Activated CD8-positive, alpha-beta T cell treated with anti-CD3 and anti-CD28 coated beads, Interleukin-2, amount 10 ng/mL, durations not matched to agents 7 days and 5 days (primary cell): ENCODE measurements at places on chromosomes 5 and 9. TPM values are rescaled to one million over a fixed set of nuclear protein-coding genes. Genes with fewer than 3 reads are reported as not detected.
A peak's percentile ranks its signal among the peaks of the same experiment; 100 is the strongest.

- no peaks in the 10 kb centered on the region for H3K27me3 ChIP-seq
- peaks cover 25% of the 10 kb centered on the region for H3K4me1 ChIP-seq
- no peak overlapping the region for H3K4me3 ChIP-seq
These were observed 9.7 kb upstream of the NEK6 start for GRCh38 chr9:124248066-124248465.

The SPINK4 gene
- not detected for total RNA-seq

DNA sequence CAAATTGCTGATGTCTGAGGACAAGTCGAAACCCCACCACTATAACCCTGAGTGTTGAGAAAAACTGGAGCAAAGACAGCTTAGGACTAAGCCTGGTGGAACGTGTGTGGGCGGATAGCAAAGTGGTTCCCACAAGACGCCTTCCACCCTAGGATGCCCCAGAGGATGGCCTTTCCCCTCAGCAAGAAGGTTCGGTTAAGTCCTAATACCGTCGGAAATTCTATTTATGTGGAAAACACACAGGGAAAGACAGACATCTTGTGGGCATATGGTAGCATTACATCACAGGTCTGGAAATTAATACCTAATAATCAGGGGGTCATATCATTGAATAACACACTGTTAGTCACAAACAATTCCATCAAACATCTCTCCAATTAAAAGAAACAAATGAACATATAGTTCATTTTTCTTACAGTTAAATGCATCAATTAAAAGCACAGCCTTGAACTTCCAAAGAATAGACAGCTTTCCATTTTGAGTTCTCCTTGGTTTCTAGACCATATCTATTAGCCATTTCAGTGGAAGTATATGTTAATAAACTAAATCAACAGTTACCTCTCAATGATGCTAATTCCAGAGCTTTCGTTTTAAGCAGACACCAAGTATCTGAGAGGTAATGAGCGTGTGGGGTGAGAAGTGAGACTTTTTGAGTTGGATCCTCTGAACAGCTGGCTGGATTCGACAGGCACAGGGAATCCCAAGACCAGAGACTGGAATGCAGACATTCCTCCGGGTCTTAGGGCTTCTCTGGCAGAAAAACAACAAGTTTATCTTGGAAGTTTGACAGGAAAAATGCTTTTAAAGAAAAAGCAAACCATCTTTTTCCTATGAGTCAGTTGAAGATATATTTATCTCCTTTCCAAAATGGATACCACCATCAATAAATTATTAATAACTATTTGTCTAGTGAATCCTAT lies 2.9 kb upstream of the ICE1 start:
- H3K27ac ChIP-seq = no peak overlapping the region
- no peaks in the 10 kb centered on the region for H3K36me3 ChIP-seq
- H3K27me3 ChIP-seq = no peaks in the 10 kb centered on the region
- no peak overlapping the region for H3K4me3 ChIP-seq

DNA sequence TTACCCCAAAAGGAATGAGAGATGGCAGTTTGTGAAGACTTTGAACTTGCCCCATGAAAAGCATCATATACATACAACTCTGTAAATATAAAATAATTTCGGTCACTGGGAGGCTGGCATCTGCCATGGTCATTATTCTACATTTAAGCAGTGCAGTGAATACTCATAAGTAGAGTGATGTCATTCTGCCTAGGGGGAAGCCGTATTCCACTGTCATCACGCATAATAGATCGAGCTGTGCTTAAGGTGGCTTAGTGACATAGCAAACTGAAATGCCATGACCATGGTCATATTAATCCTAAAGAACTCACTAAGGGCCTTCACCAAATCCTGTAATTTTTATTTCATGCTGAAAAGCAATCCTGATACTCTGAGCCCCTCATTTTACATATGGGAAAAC lies 42.4 kb upstream of the NR4A3 start:
- no peak overlapping the region for H3K4me3 ChIP-seq
- H3K27me3 ChIP-seq = peaks cover 4% of the 10 kb centered on the region
- no peak overlapping the region for H3K27ac ChIP-seq
- peaks cover 9% of the 10 kb centered on the region for H3K4me1 ChIP-seq

GRCh38 chr9:114928671-114929070 lies 1.7 kb downstream of the TNFSF8 start:
- no peak for DNase-seq
- peak overlapping the region; percentile 98 for H3K27ac ChIP-seq
- H3K27me3 ChIP-seq = no peaks in the 10 kb centered on the region

DNA sequence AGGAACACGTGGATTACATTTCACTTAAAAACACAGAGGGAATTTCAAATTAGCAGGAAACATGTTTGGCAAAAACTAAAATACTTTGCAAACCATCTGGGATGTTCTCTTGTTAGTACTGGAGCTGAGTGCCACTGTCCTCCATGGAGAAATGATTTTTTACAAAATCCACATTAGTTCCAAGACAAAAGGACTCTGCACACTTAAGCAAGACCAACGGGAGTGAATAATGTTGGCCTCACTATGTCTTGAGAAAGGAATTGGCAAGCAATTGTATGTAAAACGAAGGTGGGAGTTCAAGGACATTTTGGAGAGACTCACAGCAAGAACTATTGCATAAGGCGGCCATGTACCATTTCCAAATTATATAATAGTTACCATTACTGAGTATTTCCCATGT lies 547.5 kb downstream of the EBF1 start:
- H3K4me3 ChIP-seq = no peak overlapping the region
- DNase-seq = no peak
- no peaks in the 10 kb centered on the region for H3K36me3 ChIP-seq

DNA sequence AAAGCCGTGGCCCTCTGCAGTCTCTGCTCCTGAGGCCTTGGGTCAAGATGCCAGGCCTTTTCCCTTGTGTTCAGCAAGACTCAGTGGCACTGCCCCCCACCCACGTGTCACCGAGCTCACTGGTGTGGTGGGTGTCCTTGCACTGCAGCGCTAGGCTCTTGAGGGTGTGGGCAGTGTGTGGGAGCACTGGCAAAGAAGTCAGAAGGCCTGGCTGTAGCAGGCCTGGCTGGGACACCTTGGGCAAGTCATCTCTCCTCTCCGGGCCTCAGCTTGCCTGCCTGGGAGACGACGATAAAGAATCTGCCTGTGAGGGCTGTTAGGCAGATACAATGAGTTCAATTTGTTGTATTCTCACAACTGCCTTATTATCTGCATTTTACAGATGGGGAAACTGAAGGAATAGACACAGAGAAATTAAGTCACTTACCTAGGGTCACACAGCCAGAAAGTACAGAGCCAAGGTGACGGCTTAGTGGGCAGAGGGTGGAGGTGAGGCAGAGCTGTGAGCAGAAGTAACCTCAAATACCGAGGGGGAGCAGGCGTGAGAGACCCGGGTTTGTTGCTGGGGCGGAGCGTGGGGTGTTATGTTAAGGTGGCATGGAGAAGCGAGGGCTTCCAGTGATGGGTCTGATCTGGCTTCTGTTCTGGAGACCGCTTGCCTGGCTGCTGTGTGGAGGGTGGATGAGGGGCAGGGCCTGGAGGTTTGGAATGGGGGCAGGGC lies 1.4 kb downstream of the TSPAN17 start:
- peaks cover 75% of the 10 kb centered on the region for H3K4me1 ChIP-seq
- no peaks in the 10 kb centered on the region for H3K27me3 ChIP-seq
- DNase-seq = peak; percentile 45
- H3K27ac ChIP-seq = peak overlapping the region; percentile 82
- peaks cover 17% of the 10 kb centered on the region for H3K36me3 ChIP-seq

GRCh38 chr5:54738118-54738972 lies 220.8 kb downstream of the SNX18 start:
- no peak overlapping the region for H3K27ac ChIP-seq
- no peak for DNase-seq
- no peak overlapping the region for H3K4me3 ChIP-seq

DNA sequence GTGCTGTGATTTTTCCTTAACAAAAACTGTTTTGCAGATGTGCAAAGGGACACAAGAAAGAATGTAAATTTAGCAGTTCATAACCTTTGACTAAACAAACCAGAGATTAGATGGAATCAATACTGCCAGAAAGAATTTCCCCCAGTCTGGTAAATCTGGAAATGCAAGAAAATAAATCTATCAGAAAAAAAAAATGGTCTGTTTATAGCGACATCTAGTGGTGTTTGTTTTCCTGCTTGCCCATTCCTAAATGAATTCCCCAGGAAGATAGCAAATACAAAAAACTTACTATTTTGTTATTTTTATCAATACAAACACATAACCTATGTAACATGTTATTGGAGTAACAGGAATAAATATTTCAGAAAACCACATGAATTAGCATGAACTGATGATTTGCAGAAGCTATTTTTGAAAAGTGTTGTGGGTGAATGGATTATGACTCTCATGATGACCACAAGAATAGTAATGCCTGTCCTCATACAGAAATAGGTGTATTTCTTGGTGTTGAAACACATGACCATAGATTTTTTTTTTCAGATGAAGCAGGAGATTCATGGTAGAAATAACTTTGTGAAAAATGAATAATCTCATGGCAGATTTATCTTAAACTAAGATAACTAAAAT lies 1703.8 kb downstream of the MAT2B start:
- no peaks in the 10 kb centered on the region for H3K27me3 ChIP-seq
- no peaks in the 10 kb centered on the region for H3K36me3 ChIP-seq
- H3K27ac ChIP-seq = no peak overlapping the region

GRCh38 chr5:96067894-96068614 lies 106.4 kb upstream of the ELL2 start:
- no peaks in the 10 kb centered on the region for H3K27me3 ChIP-seq
- no peak for DNase-seq
- H3K4me3 ChIP-seq = no peak overlapping the region
- no peak overlapping the region for H3K27ac ChIP-seq
- peaks cover 6% of the 10 kb centered on the region for H3K4me1 ChIP-seq

DNA sequence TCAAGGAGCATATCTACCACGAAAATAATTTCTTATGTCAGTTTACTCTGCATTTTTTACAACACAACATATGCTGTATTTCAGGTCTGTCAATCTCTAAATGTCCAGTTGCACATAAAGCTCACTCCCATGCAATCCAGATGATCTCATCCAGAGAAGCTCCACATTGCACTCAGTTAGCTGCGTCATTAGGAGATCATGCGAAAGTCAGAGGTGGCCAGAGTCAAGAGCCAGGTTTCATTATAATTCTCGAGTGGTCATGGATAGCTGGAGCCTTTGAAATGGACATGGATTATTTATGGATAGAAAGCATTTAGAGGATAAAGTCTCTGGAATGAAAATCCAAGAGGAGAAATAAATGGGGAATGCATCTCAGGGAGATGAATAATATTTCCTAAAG lies 232.3 kb downstream of the GAS1 start:
- H3K4me1 ChIP-seq = no peaks in the 10 kb centered on the region
- H3K27ac ChIP-seq = no peak overlapping the region
- H3K4me3 ChIP-seq = no peak overlapping the region
- no peak for DNase-seq
- H3K36me3 ChIP-seq = no peaks in the 10 kb centered on the region

GRCh38 chr5:69074664-69075521 lies 18.9 kb upstream of the SLC30A5 start:
- peaks cover 1% of the 10 kb centered on the region for H3K27me3 ChIP-seq
- H3K27ac ChIP-seq = no peak overlapping the region
- no peak overlapping the region for H3K4me3 ChIP-seq
- DNase-seq = no peak

DNA sequence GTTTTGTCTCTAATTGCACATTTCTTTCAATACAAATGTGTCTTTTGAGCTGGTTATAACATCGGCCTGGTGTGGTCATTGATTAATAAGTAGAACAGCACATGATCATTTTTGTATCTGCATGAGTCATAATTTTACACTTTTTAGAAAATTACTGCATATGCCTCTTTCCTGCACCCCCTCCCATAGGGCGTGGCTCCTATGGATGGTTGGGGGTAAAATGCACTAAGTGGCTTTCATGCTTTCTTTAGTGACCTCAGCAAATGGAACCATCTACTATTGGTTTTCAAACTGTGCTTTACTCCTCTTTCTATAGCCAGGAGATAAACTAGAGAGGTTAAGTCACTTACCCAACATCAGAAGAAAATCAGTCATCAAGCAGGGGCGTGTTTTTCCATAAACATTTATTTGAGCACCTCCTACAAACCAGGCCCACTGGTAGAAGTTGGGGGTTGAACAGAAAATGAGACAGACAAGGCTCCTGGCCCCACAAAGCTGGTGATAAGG lies 3.8 kb downstream of the ANXA6 start:
- H3K4me1 ChIP-seq = peaks cover 78% of the 10 kb centered on the region
- peaks cover 55% of the 10 kb centered on the region for H3K36me3 ChIP-seq
- H3K27ac ChIP-seq = peak overlapping the region; percentile 92
- H3K27me3 ChIP-seq = no peaks in the 10 kb centered on the region
- no peak for DNase-seq
- peak overlapping the region; percentile 95 for H3K4me3 ChIP-seq

DNA sequence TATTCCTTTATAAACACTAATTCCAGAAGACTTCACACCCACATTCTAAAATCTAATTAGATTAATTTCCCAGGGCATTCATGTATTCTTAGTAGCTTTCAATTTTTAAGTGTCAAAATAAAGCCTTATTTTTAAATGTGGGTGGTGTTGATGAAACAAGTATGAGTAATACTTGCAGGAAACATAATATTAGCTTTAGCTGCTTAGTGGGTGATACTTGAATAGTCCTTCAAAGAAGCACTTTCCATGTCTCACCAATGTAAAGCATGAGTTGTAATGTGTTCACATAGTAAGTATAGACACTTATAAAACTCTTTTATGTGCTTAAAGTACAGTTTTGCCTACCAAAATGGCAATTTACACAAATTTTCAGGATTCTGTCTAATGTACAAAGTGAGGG lies 6.9 kb downstream of the FNBP1 start:
- peaks cover 76% of the 10 kb centered on the region for H3K4me1 ChIP-seq
- H3K4me3 ChIP-seq = peak overlapping the region; percentile 70

DNA sequence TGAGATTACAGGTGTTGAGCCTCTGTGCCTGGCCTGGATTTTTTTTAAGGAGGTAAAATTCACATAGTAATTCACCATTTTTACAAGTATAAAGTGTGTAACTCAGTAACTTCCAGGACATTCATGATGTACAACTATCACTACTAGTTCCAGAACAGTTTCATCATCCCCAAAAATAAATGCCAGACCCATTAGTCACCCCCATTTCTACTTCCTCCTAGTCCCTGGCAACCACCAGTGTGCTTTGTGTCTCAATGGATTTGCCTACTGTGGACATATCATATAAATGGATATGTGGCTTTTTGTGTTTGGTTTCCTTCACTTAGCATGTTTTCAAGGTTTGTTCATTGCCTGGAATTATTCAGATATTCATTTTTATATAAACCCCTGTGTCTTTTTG lies 72.5 kb upstream of the PANK3 start:
- no peak for DNase-seq
- H3K27ac ChIP-seq = no peak overlapping the region
- H3K27me3 ChIP-seq = peaks cover 7% of the 10 kb centered on the region
- H3K4me3 ChIP-seq = no peak overlapping the region
- H3K4me1 ChIP-seq = no peaks in the 10 kb centered on the region
- H3K36me3 ChIP-seq = no peaks in the 10 kb centered on the region

- no peaks in the 10 kb centered on the region for H3K36me3 ChIP-seq
- H3K4me3 ChIP-seq = no peak overlapping the region
- no peak overlapping the region for H3K27ac ChIP-seq
- no peaks in the 10 kb centered on the region for H3K4me1 ChIP-seq
- DNase-seq = no peak
These were observed 102.8 kb downstream of the KCTD16 start for GRCh38 chr5:144273232-144274027.
